LoVo (cell line): ENCODE measurements at places on chromosomes 5 and 9.

DNA sequence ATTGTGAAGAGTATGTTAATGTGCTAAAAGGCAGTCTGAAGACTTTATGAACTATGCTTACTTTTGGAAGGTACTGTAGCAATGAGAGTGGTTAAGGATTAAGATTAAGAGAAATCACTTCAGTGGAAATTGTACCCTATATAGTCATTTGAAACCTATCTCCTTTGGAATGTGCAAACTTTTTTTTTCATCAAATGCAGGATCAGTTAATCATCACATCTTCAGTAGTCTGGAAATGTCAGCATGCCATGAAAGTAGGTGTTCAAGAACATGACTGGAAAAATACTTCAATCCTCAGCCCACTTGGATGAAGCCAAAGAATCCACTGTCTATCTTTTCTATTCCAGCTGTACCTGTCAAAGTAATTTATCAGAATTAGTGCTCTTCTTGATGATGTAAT is 157.8 kb upstream of the TMEM161B start:
- DNase-seq, result no peak

DNA sequence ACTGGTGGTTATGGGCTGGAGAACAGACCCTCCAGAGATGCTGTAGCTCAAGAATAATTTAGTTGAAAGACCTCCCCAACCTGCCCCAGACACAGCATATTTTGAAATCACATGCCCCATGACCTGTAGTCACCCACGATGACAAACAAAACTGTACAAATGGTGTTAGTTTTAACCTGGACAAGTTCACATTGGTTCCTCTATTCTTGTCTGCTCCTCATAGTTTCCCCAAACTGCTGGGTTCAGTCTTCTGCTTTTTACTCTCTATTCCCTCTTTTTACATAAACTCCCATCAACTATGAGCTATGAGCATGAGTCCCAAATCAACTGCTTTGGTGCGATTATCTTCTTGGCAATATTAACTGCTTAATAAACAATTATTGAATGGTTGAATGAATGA is 365.3 kb upstream of the CLINT1 start:
- no peak for DNase-seq

GRCh38 chr9:25421560-25421959 is 256.7 kb downstream of the TUSC1 start:
- DNase-seq, result no peak

- no peak for DNase-seq
Observed at GRCh38 chr9:4680750-4681149, 1.4 kb downstream of the CDC37L1 start.

DNA sequence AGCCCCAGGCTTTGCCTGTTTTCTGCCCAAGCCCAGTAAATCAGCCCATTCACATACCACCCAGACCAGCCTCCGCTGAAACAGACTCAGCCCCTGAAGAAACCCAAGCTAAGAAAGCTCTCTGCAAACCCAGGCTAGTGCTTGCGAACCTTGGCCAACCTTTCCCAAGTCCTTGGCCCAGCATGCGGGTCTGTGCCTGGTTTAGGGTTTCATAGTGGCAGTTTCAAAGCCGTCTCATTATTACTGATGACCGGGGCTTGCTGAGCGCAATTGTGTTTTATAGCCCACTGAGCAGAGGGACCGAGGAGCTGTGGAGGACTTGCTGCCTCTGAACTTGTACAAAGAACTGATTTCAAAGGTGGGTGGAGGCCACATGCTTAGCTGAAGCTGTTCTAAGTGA is 584.3 kb downstream of the BNC2 start:
- no peak for DNase-seq

- no peak for DNase-seq
Observed at GRCh38 chr5:178419651-178420050, 170.5 kb downstream of the COL23A1 start.

DNA sequence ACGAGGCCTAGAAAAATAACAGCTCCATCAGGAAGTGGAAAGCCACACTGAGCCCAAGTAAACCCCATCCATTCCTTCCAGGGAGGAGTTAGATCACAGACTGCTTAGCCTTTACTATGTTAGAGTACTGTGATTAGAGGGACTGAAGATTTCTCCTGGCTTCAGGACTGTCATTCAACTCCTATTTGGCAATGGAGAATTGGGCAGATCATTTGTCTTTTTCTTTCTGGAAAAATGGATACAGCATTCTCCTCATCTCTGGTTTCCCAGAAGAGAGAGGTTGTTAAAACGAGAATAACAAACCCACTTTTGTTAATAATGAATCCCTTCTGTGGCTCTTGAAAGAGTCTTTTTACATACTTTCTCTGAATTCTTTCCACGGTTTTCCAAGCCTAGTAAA is 150.4 kb downstream of the GABRB2 start:
- no peak for DNase-seq

DNA sequence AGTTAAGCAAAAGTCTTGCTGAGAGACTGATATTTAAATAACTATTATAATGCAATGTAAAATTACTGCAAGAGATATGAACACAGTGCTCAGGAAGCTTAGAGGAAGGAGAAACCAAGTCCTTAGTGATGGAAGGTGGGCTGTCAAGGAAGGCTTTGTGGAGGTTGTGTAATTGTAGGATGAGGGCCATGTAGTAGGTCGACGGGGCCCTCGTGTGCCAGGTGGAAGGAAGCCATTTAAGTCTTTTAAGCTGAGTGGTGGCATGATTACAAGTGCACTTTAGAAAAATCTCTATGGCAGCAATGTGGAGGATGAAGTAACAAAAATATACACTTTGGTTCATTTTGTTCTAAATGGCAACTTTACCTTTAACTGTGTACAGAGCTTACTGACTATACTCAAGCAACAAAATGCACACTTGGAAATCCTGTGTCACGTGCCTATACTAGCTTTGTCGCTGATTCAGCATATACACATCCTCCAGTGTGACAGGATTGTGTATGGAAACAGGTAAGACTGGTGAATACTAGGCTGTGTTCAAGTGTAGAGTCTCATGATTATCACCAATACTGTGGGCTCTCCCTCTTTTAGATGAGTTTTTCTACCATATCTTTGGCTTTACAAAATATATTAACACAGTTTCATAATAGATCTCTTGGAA is 78.6 kb downstream of the TMC1 start:
- DNase-seq, result no peak

GRCh38 chr5:56740868-56741267 is 74.5 kb upstream of the MAP3K1 start:
- DNase-seq, result no peak

GRCh38 chr5:39604491-39604890 is 179.7 kb upstream of the DAB2 start:
- no peak for DNase-seq

GRCh38 chr5:52010454-52010853 is 627.2 kb downstream of the ISL1 start:
- no peak for DNase-seq

DNA sequence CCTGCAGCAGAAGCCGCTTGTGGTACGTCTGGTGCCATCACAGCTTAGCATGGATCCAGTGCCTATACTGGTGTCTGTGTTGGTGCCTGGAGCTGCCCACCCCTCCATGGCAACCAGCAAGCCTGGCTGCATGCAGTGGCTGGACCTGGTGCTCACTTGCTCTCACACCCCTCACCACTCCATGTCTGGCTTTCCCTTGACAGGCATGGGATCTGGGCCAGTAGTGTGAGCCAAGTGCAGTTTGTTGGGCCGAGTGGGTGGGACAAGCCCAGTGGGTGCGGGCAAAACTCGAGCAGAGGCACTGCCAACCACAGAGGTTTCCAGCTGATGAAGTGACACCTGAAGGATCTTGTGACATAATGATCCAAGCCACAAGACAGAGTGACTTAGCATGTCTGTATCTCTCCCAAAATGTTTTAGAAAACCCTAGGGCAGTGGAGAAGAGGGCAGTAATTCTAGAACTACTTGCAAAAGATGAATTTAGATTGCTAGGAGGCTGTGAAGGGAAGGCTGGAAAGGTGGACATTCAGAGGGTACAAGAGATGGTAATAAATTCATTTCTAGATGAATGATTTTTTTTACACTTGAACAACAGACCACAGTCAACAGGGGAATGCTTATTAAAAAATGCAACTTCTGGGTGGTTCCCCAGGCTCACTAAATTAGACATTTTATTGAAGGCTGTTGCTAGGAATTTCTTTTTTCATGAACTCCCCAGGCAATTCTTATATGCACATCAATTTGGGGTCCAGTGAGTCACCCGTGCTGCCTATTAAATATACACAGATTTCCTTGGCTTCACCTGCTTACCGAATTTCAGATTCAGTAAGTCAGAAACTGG is 660.3 kb downstream of the TLR4 start:
- no peak for DNase-seq

DNA sequence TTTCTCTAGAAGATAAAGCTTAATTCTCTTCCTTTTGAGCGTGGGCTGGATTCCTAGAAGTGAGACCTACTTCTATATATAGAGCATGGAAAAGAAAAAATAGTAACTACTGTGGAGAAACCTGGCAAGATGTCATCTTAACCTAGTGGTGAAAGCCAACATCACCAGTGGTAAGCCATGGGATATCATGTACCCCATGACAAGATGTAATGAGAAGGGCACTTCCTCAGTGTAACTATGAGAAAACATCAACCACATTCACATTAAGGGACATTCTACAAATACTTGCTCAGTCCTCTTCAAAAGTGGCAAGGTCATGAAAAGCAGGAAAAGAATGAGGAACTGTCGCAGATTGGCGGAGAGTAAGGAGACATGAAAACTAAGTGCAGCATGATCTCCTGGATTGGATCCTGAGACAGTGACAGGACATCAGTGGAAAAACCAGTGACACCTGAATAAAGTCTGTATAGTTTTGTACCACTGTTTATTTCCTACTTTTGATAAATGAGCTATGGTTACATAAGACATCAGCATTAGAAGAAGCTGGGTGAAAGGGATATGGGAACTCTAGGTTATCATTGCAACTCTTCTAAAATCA is 65.4 kb downstream of the PRRC1 start:
- no peak for DNase-seq
